Cerebellum (tissue), 4 donors: ENCODE measurements at places on chromosomes 16 and 17. TPM values are rescaled to one million over a fixed set of nuclear protein-coding genes. Genes with fewer than 3 reads are reported as not detected.

GRCh38 chr16:53822936-53823529 lies 119.1 kb downstream of the FTO start:
- no peak for DNase-seq

- DNase-seq: no peak
These were observed 391.3 kb upstream of the CDH5 start for GRCh38 chr16:65975049-65975708.

DNA sequence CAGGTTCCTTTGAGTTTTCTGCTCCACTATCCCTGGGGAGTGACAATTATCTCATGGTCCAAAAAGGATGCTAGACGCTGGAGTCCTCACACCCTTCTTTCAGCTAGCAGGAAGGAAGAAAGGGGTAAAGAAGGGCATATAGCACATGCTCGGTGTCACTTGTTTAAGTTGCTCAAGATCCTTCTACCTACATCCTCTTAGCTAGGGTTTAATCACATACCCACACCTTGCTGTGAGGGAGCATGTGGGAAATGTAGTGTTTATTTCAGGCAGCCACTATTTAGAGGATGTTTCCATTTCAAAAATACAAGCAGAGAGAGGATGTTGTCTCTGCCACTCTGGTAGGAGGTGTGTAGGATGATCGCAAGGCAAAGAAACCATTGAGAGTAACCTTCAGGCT lies 4.5 kb downstream of the PRKCB start:
- DNase-seq: no peak

DNA sequence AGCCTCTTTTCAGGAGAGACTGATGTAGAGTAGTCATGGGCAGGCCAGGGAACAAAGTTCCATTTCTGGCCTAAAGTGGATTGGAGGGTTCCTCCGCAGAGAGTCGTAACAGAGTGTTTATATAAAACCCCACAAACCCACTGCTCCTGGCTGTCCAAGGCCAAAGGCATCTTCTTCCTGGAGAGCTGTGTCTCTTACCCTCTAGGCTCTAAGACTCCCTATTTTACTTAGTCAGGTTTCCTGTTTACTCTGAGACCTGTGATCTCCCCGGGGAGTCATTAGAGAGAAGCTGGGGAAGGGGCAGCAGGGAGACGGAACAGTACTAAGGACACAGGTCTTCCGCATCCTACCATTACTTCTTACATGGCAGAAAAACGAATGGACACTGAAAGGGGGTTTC lies 69.5 kb downstream of the HIC1 start:
- DNase-seq: no peak

- DNase-seq: no peak
These were observed 11.6 kb downstream of the RCVRN start for GRCh38 chr17:9893411-9894012.

GRCh38 chr16:86818671-86819532 lies 240.6 kb downstream of the FOXL1 start:
- DNase-seq: no peak

- DNase-seq: no peak
These were observed 50.6 kb downstream of the RMI2 start for GRCh38 chr16:11395949-11396240.

DNA sequence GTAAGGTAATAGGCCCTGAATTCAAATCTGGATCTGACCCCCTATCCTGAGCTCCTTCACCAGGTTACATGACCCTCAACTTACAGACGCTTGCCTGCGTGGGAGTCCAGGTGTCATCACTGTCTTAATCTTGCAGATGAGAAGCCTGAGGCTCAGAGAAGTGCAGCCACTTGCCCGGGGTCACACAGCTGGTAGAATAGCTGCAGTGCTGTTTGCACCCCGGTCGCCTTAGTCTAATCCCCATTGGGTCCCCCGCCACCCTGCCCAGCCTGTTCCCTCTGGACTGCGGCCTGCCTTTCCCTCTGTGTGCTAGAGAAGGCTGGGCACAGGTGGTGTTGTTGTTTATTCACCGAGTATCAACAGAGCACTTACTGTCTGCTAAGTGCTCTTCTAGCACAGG lies 107.0 kb downstream of the SDR42E1 start:
- no peak for DNase-seq

DNA sequence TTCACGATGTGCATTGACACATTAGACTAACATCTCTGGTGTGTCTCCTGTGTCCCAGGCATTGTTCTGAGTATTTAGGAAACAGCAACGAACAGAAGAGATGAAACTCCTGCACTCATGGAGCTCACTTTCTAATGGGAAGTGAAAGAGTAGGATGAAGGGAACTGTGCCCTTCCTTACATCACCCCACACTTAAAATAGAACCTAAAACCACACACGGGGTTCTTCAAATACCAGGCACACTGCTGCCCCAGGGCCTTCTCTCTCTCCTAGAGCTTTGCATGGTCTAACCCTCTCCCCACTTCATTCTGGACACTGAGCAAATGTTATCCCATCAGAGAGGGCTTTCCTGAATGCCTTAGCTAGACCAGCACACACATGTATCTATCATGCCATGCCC lies 33.7 kb downstream of the TRIM25 start:
- DNase-seq: no peak

DNA sequence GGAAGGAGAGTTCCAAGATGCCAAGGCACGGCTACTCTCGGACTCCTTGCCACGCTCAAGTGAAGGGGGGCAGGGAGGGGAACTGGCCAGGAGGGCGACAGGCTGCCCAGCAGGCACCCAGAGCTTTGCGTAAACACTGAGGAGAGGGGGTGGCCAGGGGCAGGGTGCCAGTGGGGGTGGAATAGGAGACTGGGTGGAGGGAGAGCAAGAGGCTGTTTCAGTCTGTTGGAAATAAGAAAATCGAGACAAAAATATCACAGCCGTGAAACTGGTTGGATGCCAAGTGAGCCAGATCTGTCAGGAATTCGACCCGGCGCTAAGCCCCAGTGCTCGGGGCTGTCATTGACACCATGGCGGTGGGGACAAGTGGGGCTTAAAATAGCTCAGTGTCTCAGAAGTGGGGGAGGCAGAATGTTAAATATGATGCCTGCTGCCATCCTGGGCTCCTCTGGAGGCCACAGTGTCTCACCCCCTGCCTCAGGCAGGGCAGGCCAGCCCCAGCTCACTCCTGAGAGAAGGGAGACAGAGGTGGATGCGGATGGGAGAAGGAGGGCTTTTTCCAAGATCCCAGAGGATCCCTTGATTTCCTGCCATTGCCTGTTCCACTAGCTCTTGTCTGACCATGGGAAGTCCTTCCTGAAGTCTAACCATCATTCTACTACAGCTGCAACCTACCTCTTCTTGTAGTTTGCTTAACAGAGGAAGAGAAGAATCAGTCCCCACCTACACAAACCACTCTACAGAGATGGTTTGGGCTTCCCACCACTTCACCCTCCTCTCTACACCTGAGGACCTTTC lies 9.5 kb downstream of the PNMT start:
- no peak for DNase-seq

GRCh38 chr17:44400226-44400847 lies 10.9 kb upstream of the ITGA2B start:
- DNase-seq: no peak

- DNase-seq: no peak
These were observed 104.1 kb downstream of the BANP start for GRCh38 chr16:88055356-88055755.

GRCh38 chr17:75266316-75267152 lies 4.5 kb downstream of the MIF4GD start:
- no peak for DNase-seq

Gene KRT33B
- total RNA-seq: not detected

Gene IGSF6
- total RNA-seq: 1.8 TPM

Gene KCNG4
- total RNA-seq: not detected

Gene NEUROD2
- 25.0 TPM for total RNA-seq
